NCI-H1092 treated with DMSO at 0.1 percent for 48 hours (cell line): ENCODE measurements at places on chromosomes 2 and 18.
A peak's percentile ranks its signal among the peaks of the same experiment; 100 is the strongest.

DNA sequence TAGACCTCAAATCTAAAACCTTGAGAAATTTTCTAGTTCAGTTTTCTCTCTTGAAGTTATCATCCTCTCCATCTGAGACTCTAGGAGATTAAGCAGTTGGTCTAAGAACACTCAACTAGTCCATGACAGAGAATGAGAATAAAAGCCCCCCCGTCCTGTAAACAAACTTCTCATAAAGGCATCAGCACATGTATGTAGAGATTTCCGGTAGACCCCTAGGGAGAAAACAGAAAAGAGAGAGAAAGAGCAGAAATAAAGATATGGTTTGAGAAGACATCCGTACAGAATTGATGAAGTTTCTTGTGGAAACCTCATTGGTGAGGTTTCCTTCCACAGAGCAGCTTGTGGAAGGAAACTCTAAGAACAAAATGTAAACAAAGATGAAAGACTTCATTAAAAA, 3.2 kb upstream of the GPR155 start:
- no peak for DNase-seq

GRCh38 chr2:26193578-26194231, 20.8 kb downstream of the GAREM2 start:
- DNase-seq, result no peak

DNA sequence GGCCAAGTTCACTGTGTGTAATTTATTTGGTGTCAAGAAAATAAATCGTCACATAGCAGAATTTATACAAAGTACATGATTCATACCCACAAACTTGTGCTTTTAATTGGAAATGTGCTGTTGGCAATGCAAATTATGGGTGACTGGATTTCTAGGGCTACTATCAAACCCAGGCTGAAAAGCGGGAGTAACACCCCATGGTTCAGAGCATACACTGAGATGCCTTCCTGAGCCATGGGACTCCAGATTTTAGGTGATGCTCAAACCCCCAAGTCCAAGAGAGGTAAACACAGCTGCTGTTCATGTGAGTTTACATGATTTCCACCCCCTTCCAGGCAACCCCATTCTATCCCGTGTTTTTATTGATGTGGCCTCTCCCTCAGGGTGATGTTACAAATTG, 565.9 kb upstream of the ID2 start:
- DNase-seq, result no peak

GRCh38 chr2:173934895-173935294, 30.3 kb downstream of the SP3 start:
- DNase-seq, result no peak

DNA sequence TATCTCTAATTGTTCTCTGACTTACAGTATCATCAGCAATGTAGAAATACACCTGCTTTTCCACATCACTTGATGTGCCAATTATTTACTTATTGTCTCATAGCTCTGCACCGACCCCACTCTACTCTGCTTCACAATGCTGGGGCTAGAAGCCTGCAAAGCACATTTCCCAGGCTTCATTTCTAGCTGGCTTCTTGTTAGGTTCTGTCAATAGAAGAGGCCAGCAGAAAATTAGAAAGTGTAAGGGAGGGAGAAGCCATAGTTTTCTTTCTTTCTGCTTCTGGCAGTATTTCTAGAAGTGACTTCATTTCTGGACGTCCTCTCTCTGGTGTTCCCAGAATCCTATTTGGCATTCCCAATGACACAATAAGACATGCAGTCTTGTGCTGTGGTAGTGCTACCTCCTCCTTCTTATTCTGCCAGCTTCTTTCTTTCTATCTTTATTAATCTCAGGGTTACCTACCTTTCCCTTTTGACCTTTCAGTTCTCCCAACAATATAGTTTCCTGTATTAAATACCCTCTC, 12.5 kb upstream of the TANC1 start:
- no peak for DNase-seq

GRCh38 chr18:44562986-44563385, 117.7 kb upstream of the SETBP1 start:
- no peak for DNase-seq

GRCh38 chr2:64402876-64403275, 51.1 kb upstream of the LGALSL start:
- DNase-seq, result no peak

DNA sequence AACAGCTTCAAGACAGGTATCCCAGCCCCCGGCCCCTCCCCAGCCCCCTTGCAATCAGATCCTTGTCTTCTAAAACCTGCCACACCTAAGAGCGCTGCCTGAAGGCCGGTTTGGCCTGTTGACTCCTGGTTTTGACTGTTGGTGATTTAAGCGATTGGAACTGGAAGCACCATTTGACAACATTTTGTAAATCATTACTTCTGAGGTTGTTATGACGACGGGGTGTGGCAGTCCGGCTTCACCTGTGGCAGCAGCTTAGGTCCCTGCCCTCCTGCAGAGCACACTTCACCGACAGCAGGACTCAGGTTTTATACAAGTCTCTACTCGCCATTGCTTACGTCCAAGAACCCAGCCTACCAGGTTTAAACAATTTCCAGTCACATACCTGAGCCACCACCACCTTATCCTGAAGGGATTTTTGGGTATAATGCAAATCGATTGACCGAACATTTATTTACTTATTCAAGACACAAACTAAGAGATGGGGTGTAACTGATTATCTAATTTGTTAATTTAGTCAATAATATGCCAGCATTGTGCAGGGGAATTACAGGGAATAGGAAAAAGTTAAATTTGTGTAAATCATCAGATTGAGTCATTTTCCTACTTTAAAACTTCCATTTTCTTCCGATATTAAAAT, 707 bp upstream of the DGUOK start:
- DNase-seq, result no peak

GRCh38 chr18:74234326-74235171, 57.2 kb downstream of the CYB5A start:
- no peak for DNase-seq

DNA sequence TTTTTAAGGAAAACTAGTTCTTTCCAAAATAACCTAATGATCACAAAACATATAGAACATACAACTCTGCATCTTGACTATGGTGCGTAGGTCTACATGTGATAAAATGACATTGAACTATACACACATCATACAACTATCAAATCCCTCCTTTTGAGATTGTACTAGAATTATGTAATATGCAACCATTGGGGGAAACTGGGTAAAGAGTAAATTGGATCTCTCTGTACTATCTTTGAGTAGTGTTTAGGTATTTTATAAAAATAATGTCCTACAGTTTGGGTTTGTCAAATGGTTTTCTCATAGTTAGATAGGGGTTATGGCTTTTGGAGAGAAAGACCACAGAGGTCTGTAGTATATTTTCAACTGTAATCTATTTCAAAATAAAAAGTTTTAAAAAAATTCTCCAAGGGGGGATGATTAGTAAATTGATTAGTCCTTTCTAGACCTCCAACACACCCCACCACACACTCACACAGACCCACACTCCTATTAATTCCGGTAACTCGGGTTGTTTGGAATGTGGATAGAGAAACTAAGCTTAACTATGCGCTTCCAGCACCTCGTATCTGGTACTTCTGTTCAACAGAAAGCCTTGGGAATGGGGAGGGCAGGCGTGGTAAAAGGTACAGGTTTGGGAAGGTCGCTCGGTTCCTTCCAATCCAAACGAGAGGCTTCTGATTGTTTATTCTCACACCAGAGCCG, 695 bp upstream of the BIRC6 start:
- peak; percentile 31 for DNase-seq

GRCh38 chr2:42925742-42926433, 133.5 kb upstream of the HAAO start:
- no peak for DNase-seq

DNA sequence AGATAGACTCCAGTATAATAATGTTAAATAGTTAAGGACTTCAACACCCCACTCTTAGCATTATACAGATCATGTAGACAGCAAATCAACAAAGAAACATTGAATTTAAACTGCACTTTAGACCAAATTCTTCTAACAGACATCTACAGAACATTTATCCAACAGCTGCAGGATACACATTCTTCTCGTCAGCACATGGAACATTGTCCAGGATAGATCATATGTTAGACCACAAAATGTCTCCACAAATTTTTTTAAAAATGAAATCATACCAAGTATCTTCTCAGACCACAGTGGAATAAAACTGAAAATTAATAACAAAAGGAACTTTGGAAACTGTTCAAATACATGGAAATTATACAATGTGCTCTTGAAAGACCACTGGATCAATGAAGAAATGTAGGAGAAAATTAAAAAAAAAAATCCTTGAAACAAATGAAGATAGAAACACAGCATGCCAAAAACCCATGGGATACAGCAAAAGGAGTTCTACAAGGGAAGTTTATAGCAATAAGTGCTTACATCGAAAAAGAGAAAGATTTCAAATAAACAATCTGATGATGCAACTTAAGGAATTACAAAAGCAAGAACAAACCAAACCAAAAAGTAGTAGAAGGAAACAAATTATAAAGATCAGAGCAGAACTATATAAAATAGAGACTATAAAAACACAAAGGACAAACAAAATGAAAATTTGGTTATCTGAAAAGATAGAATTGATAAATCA, 12.3 kb upstream of the SPP2 start:
- no peak for DNase-seq

GRCh38 chr2:100810603-100811145, 9.3 kb upstream of the NPAS2 start:
- no peak for DNase-seq

DNA sequence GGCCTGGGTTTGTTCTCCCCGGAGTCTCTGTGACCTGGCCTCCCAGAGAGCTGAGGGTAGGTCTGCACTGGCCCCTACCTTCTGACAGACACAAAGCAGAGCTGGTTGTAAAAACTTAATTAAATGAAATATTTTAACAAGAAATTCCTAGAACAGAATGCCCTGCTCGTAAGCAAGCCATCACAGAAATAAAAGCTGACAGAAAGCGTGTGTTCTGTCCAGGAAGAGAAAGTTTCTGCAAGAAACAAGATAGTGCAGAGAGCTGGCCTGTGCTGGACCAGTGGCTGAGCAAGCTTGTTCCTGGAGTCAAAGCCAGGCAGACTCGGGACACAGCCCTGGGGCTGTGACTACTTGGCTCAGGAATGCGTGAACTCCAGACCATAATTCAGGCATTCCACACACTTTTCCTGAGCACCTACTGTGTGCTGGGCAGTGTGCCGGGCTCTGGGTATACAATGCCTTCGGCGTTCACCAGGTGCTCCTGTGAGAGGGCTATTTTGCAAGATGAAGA, 51.6 kb downstream of the APOB start:
- no peak for DNase-seq

- DNase-seq, result no peak
These were observed 153.3 kb upstream of the KYNU start for GRCh38 chr2:142724186-142724585.

GRCh38 chr2:63484901-63485300, 103.4 kb downstream of the WDPCP start:
- no peak for DNase-seq

- DNase-seq, result no peak
These were observed 309.1 kb upstream of the MAP2 start for GRCh38 chr2:209114588-209115240.

GRCh38 chr18:3493501-3494244, 43.7 kb downstream of the TGIF1 start:
- no peak for DNase-seq

DNA sequence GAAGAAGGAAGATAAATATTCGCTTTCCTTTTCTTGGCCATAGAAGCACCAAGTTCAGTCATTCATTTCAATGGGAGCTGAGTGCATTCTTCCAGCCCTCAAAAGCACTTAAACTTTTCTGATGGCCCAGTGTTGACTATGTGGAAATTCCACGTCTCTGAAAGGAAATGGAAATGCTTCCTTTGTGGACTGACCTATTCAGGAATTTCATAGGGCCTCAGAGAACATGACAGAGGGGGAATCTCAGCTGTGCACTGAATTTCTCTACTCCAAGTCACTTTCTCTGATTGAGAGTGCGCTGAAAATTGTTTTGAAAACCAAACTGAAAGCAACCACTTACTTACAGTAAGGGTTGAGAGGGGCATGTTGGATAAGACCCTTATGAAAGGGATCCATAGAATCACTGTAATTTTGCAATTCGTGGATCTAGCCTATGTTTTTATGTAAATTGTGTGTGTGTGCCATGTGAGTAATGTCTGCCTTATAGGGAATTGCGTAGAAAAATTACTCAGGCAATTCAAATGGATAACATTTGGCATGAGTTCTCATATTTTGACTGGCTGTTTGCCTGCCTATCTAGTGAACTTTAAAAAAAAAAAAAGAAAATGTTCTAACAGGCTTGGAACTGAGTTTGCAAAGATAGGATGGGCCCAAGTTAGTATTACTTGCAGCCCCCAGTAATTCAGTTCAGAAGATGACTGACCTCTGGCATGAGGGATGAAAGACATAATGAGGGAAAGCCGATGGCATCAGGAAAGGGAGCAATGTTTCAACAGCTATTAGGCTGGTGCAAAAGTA, 437.0 kb downstream of the PTPRM start:
- DNase-seq, result no peak

DNA sequence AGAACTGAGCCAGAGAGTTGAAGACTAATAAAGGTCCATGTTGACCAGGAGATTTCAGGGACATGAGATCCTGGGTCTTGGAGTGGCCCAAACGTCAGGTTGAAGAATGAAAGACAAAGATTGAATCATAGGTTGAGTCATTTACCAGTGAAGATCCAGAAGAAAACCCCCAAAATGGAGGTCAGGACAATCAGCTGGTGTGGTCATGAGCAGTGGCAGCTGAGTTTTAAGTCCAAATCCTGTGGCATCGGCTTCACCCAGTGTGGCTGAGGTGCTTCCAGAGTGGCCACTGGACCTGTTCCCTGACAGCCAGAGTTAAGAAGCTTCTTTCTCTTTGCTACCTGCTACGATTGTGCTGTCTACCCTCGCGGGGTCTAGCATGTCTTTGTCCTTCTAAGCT, 234.0 kb downstream of the BCL2 start:
- DNase-seq, result no peak

- DNase-seq, result peak; percentile 29
These were observed at the start of gene AMER3 for GRCh38 chr2:130755256-130756052. AMER3 (plus strand) TSS chr2:130755540; CDS start chr2:130762073, 6,533 bp downstream.

- DNase-seq, result peak; percentile 75
These were observed 62.9 kb upstream of the CTIF start for GRCh38 chr18:48475635-48476549.

GRCh38 chr2:143158551-143159485, 29.6 kb downstream of the ARHGAP15 start:
- no peak for DNase-seq

DNA sequence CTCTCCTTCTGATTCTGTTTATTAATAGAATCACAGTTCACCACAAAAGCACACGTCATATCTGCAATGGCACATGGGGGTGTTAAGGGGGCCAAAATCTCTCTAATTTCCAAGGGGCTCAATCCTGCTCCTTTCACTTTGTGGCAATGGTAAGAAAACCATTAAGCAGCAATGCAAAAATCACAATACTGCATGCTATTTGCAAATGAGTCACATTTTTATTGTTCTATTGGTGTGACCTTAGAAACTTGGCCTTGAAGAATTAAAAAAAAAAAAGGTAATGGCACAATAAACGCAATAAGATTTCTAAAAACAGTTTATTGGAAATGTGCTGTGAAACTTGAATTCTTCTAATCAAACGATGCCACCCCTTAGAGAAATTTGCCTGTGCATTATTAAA, 251.5 kb downstream of the ZNF521 start:
- DNase-seq, result no peak
